Frontal cortex (tissue), 4 donors: ENCODE measurements at places on chromosomes 6 and 20. TPM values are rescaled to one million over a fixed set of nuclear protein-coding genes. Genes with fewer than 3 reads are reported as not detected.

GRCh38 chr6:149917679-149918078 lies 5.2 kb downstream of the RAET1G start:
- no peak for DNase-seq

DNA sequence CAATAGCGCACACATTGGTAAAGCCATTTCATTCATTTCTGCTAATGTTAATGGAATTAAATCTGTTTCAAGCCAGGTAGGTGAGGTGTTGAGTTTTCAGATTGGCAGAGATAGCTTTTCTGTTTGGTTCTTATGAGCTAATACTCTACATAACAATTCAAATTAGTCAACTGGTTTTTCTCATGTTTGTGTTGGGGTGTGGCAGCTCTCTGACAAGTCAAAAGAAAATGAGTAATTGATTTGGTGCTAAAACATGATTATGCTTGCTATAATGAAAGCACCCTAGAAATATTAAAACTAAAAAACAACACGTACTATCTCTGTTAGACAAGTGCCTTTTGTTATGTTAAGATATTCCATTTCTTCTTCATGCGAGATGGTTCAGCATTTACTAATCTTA lies 13.6 kb downstream of the PPP1R14C start:
- no peak for DNase-seq

GRCh38 chr6:111598181-111598580 lies 7.5 kb downstream of the TRAF3IP2 start:
- DNase-seq: no peak

- peak; percentile 60 for DNase-seq
Measured at GRCh38 chr20:38321959-38322598, 18.1 kb downstream of the BPI start.

The PDE7B gene
- total RNA-seq: 16.3 TPM

The PFDN4 gene
- 234 TPM for total RNA-seq

DNA sequence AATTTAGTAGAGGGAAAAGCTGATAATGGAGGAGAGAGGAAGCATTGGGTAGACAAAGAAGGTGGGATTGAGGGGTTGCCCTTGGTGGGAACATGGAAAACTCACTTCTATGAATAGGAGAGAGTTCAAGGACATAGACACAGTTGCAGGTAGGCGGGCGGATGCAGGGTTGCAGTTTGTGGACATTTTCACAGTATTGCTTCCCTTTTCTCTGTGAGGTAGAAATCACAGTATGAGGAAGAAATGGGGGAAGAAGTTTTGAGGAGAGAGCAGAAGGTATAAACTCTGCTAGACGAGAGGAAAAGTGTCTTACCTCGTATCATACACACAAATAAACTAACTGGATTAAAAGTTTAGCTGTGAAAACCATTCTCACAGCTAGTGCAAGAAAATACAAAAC lies 200.7 kb upstream of the ECI2 start:
- no peak for DNase-seq

DNA sequence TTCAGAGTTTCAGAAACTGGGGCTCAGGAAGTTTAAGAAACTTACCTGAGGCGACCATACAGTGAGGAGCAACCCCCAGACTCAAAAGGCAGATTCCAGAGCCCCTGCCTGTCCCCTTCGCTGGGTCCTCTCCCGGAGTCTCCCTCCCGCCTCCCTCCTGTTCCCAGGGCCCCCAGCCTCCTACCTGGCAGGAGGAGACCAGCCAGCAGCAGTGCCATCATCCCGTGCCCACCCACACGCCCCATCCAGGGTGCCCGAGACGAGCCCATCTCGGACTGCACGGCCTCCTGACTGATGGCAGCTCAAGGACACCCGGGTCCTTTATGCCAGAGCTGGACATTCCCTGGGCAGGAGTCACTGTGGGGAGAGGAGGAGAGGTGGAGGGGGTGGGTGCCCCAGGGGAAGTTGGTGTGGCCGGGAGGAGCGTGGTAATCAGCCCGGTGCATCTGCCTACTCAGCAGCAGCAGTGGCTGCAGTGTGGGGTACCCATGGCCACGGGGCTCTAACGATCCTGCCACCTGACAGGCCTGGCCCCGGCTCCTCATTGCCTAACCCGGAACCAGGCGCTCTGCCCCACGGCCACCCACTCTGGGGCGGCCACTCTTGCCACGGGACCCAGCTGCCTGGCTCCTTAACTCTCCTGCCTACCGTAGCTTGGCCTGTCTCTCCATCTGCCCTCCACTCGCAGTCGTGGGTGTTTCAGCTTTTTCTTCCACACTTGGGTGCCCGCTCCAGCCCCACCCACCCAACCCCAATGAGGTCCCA lies at the start of gene CDSN:
TSS of gene CDSN (minus strand) at position 296 of the 765 bp plus-strand sequence. CDS start at position 269, 27 bp downstream.
- no peak for DNase-seq

- DNase-seq: no peak
Measured at GRCh38 chr6:165506657-165507056, 156.4 kb downstream of the PDE10A start.

DNA sequence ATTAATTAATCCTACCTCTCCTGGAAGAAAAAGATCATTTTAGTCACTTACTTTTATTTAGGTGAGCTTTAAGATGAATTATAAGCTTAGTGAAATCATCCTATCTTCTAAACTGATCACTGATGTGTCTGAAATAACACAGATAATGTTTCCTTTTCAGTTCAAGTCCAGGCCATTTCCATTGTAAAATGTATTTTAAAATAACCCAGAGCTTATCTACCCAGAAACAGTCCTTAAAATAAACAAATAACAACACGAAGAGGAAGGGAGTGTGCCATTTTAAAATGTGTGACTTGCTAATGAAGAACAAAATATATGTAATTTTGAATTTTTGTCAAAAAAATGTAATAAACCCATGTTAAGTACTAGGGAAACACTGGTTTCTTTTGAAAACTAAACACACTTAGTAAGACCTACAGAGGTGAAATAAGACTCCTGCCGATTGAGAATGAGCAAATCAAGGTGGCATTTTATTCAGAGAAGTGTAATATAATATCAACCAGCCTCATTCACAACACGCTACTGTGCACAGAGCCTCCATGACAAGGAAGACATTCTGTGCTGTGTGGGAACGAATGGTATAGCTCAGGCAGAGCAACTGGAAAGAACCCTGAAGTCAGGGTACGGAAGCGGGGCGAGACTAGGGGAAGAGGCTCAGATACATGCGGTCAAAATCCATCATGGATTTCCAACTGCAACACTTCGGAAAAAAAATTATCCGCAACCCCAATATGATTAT lies 7.7 kb downstream of the LRP11 start:
- no peak for DNase-seq

DNA sequence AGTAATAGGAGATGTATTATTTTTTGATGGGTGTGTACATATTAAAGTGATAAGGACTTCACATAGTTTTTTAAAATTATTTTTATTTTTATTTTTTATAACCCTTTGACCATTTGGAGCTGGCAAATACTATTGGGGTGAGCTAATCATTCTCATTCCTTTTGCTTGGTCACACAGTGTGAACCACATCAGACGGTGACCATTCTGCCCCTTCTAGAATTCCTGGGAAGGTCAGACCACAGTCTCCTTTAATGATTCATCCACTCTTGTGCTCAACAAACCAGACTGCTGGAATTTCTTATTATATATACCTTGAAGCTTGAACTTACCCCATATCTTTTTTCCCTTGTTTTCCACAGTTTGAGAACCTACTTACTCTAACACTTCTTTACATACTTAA lies 23.9 kb upstream of the PRL start:
- no peak for DNase-seq

DNA sequence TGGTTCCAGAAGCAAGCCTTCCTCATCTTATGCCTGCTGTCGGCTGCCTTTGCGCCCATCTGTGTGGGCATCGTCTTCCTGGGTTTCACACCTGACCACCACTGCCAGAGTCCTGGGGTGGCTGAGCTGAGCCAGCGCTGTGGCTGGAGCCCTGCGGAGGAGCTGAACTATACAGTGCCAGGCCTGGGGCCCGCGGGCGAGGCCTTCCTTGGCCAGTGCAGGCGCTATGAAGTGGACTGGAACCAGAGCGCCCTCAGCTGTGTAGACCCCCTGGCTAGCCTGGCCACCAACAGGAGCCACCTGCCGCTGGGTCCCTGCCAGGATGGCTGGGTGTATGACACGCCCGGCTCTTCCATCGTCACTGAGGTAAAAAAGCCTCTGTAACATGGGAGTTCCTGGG lies 366 bp downstream of the SLC22A1 start:
- DNase-seq: no peak

The CBLN4 gene
- total RNA-seq: 7.7 TPM

The PKIG gene
- 32.2 TPM for total RNA-seq

DNA sequence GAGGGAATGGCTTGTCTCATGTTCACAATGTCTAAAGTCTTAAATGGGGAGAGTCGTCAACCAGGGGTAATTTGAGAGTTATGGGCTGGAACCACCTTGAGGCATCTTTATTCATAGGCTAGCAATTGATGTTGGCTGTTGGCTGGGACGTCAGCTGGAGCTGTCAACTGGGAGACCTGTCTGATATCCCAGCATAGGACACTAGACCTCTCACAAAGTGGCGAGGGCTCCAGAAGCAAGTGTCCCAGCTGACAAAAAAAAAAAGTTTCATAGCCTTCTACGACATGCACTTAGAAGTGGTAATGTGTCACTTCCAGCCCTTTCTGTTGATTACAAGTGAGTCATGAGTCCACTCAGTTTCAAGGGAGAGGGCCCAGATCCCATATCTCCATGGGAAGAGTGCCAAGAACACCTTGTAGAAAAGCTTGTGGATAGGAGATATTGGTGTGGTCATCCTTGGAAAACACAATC lies 278.0 kb downstream of the ESR1 start:
- no peak for DNase-seq

- no peak for DNase-seq
Measured at GRCh38 chr6:74137911-74138310, 441.9 kb downstream of the CD109 start.

- DNase-seq: no peak
Measured at GRCh38 chr6:47076422-47077344, 34.6 kb upstream of the ADGRF1 start.

- DNase-seq: no peak
Measured at GRCh38 chr20:54633374-54634355, 158.3 kb downstream of the DOK5 start.

DNA sequence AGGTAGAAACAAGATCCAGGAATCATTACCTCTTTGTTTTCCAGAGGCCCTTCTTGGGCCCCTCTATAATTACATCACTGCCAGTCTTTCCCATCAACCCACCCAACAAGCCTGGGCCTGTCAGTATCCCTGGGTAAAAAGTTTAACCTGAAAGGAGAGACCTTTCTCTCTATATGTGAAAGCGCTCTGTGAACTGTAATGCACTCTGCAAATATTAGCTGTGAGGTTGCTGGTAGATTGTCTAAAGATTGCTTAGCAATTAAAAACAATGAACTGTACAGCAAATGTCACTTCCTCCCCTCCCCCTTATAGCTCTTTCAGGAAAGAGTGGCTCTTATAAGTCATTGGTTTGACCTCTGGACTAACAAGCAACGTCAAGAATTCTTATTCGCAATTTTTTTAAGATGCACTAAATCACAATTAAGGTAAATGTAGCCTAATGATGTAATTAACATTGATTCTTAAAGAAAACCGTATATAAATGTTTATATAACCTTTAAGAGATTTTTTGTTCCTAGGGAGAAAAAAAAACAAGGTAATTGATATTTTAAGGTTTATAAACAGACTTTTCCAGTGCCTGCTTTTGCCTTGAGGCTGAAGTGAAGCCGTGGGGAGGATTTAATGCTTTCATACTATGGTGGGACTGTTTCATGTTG lies 18.4 kb downstream of the ECT2L start:
- DNase-seq: no peak

The BTN2A1 gene
- total RNA-seq: 10.2 TPM

GRCh38 chr6:130852844-130853554 lies 25.8 kb downstream of the SMLR1 start:
- DNase-seq: no peak

GRCh38 chr6:133568970-133569889 lies 319.7 kb upstream of the TCF21 start:
- peak; percentile 43 for DNase-seq

The C20orf204 gene
- 1.2 TPM for total RNA-seq

The SLPI gene
- 0.41 TPM for total RNA-seq

DNA sequence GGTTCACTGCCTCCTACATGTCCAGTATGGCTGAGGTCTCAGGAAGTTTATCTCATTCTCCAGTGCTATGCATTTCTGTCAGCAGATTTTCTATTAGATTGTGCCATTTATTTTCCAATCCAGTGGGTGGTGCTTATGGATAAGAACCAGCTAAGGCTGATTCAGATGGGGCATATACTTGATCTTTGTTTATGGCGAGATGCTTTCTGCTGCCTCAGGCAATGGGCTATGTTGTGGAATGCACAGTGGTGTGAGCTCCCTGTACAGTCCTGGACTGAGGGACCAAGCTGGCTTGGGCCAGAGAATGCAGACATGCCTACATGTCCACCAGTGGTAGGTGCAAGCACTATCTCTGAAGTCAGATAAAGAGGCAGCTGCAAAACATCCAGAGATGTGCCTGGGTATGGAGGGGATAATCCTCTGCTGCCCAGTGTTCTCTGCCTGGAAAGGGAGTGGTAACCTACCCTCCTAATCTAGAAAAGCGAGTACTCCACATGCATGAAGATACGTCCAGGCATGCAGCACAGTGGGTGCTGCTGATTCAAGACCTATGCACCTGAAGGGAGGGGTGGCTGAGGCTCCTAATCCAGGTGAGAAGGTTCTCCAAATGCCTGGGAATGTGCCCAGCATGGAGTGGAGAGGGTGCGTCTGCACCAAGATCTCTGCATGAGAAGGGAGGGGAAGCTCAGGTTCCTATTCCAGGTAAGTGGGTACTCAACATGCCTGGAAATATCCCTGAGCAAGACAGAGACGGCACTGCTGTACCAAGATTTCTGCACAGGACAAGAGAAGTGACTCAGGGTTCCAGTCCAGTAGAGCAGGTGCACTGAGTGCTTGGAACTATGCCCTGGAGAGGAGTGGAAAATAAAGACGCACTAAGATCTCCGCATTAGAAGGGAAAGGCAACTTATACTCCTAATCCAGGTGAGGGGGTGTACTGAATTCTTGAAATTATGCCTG lies 9.4 kb downstream of the CST4 start:
- no peak for DNase-seq

The ALDH8A1 gene
- 3.3 TPM for total RNA-seq

The WFDC5 gene
- not detected for total RNA-seq

GRCh38 chr6:3218266-3218665 lies 9.2 kb downstream of the TUBB2B start:
- no peak for DNase-seq

DNA sequence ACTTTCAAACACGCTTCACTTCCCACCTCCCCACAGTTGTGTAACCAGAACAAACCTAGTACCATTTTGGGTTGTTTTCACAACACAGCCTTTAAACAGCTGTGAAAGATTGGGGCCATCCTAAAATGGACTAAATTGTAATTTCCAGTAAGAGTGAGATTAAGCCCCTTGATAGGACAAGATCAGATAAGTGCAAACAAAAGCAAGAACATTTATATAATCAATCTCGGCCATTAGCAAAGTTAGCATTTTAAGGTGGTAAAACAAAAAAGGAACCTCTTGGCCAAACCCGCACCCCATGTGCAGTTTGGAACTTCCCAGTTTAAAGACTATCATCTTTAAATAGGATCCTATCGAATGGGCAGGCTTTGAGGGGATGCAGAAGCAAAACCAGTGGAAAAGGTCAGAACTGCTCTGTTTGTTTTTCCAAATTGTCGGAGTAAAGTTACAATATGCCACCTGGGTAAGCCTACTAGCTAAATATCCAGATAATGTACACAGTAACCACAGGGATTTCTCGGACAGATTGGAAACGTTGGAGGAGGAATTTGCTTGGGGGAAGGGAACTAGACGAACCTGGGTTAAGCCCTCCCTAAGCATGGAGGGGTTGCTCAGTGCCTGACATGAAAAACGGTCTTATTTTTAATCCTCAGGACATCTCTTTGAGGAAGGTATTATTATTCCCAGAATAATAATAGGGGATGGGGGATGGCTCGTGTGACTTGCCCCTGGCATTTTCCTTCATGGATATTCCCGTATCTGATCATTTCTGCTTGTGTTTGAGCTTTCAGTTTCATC lies 159.8 kb upstream of the SALL4 start:
- DNase-seq: no peak

The FERMT1 gene
- total RNA-seq: 1.2 TPM
